ENCODE measurements at places on chromosomes 2 and 18.

- DNase-seq: no peak
These were observed 72.4 kb upstream of the IL1R1 start for GRCh38 chr2:102070058-102070642.

DNA sequence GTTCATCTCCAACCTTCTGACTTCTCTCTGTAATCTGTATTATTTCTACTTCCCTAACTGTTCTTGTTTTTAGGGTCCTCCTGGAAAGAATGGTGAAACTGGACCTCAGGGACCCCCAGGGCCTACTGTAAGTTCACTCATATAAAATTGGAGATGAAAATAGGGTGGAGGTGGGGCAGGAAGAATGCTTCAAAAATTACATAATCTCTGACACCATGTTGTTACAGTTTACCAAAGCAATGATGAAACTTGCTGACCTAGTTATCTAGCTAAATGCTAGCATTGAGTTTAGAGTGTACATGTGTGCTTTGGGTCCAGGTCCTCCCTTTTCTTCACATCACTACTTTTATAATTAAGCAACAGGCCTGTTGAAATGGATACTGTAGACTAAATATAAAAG, 23.1 kb downstream of the COL3A1 start:
- no peak for DNase-seq

GRCh38 chr2:188181067-188181838, 110.4 kb upstream of the GULP1 start:
- DNase-seq: peak; percentile 21

DNA sequence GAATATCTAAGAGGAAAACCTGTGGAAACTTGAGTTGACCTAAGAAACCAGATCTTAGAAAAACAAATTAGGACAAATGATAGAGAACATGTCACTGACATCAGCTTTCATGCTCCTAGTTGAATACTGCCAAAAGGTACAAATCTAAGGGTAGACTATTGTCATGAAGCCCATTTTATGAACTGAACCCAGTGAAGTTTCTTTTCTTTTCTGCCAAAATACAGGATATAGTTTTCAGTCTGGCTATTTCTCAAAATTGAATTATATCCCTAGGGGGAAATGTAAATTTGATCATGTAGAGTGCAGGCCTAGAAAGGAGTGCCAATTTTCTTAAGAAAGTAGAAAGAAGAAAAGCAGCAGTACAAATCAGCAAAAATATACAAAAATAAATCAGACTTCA, 46.6 kb downstream of the FSIP2 start:
- no peak for DNase-seq

DNA sequence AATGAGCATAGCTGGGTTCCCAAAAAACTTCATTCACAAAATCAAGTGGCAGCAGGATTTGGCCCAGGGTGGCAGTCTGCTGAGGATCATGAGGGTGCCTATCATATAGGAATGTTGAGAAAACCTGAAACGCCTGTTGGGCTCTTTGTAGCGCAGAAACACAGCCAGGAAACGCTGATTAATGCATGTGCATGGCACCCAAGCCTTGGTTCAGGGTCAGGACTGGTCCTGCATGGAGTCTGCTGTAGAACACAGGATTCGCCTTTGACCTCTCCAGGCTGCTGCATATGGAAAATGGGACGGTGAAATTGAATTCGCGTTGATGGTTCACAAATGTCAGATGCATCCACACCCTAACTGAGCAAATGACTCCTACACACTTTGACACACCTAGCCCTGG, 227.9 kb upstream of the COPS8 start:
- DNase-seq: no peak

DNA sequence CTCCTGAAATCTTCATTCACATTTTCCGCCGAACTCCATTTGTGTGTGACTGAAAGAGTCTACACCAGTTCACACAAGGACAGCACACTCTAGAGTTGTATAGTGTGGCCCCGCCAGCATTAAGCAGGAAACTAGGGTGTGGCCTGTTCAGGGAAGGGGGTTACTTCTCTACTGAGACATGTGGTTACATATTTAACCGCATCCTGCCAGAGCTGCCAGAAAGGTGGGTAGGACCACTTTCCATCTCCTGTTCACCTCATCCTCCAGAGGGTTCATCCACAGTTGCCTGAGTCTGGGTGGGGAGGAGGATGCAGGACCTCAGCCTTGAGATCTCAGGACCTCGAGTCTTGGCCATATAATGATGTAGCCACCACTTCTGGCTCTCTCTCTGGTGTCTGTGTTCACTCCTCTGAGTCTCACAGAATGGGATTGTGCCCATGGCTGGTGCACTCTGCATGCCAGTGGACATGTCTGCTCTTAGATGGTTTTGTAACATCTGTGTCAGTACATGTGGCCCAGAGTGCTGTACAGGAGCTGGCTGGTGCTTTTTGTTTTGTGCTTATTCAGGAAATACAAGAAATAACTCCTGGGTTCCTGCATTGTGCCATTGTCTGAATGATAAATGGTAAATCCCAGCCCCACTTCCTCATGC, 7.7 kb upstream of the SP140L start:
- peak; percentile 84 for DNase-seq

- DNase-seq: no peak
These were observed 109.9 kb upstream of the DTNA start for GRCh38 chr18:34600158-34600557.

GRCh38 chr2:219671279-219671678, 43.8 kb downstream of the SLC4A3 start:
- DNase-seq: no peak

- DNase-seq: no peak
These were observed 286.6 kb downstream of the DPP10 start for GRCh38 chr2:114729026-114729425.

DNA sequence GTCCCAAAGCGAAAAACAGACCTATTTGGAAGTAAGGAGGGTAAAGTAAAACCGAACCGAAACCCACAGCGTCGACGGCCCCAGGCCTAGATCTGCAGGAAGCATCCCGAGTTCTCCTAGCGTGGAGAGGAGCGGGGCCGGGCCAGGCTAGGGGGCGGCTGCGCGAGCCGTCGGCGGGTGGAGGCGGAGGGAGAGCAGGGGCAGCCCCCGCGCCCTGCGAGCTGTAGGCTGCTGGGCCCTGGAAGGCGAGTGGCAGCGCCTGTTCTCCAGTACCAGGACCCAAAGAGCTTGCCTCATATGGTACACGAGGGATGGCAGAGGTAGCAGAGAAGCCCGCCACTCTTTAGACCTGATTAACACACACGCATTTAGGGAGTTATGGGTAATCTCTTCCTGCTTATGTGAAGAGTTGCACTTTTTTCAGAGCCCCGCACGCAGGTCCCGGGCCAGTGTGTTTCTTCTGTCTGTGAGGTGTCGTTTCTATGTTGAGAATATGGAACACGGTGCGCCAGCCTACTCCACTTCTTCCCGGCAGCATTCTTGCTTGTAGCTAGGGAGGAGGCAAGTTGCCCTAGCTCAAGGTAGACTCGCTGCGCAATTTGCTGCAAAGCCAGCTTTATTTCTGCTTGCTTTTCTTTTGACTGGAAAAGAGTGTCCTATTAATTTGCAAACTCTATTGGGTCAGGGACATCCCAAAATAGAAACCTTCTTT, 71.1 kb downstream of the ARHGEF33 start:
- DNase-seq: no peak

GRCh38 chr2:225290757-225291400, 108.6 kb upstream of the NYAP2 start:
- no peak for DNase-seq

GRCh38 chr18:44693030-44693784, 12.5 kb downstream of the SETBP1 start:
- no peak for DNase-seq

DNA sequence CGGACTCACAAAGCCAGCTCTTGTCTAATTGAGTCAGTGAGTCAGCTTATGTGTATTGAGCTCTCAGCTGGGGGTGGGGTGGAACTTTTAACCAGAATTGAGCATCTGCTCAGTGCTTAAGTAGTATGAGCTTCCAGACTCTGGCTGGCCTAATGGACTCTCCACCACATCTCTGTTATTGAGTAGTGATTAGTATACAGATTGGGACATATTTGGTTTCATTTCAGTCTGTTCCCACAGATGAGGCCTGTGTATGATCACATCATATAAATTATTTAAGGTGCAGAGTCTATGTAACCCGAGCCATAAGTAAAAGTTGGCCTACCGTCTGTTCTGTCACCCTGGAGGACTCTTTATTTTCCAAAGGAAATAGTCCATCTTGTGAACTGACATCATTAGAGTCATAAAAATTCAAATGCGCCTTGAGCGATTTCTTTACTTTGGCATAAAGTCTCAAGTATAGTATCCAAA, 152.1 kb downstream of the THSD7B start:
- DNase-seq: no peak

DNA sequence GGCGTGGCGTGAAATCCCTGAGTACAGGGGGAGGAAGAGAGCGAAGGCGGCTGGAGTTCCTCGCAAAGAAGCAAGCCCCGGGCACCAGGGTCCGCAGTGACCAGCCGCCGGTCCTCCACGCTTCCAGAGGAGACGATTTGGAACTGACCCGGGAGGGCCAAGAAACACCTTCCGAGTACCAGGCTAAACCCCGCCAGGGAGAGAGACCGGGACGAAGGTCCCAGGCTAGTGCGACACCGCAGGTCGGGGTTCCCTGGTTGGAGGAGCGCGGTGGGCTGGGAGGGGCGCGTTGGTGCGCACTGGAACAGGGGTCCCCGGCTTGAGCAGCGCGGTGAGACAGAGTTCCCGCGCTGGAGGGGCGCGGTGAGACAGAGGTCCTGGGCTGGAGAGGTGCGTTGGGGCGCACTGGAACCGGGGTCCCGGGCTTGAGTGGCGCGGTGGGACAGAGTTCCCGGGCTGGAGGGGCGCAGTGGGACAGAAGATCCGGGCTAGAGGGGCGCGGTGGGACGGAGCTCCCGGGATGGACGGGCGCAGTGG, 901 bp downstream of the WDFY1 start:
- peak; percentile 58 for DNase-seq

- DNase-seq: peak; percentile 25
These were observed 55.3 kb upstream of the LAPTM4A start for GRCh38 chr2:20106746-20107145.

DNA sequence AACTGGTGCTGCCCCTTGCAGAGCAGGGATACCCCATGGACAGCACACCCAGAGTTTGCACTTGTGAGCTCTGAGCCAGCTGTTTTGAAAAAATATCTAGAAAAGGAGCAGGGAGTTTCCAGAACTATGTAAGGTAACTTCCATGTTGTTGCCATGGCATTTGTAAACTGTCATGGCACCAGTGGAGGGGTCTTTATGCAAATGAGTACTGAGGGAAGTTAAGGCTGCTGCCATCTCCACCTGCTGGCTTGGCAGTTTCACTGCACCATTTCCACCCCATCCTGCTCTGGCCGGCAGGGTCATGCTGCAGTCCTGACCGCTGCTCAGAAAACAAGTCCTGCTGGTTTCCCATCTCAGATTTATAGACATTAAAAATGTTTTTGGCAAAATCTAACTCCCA, 52.3 kb upstream of the SNTG2 start:
- DNase-seq: peak; percentile 35

DNA sequence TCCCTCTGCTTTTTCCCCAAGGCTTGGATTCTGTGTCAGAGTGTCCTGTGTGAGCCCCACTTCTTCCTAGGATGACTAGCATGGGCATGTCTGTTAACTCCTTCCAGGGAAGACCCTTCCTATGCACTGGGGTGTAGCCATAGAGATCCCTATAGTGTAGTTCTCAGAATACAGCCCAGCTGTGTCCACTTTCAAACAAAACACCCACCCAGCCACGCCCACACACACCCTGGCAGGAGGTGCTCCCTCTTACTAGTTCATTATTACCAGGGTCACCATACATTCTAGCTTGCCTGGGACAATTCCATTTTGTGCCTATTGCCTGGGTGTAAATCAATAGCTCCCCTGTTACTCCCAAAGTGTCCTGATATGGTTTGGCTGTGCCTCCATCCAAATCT, 195.6 kb downstream of the MYCN start:
- no peak for DNase-seq

- no peak for DNase-seq
These were observed 361.9 kb upstream of the CHST9 start for GRCh38 chr18:27546991-27547390.

- no peak for DNase-seq
These were observed 1115.3 kb downstream of the LRP1B start for GRCh38 chr2:141015341-141016047.

GRCh38 chr2:7022492-7023385, 105.5 kb downstream of the RNF144A start:
- no peak for DNase-seq

DNA sequence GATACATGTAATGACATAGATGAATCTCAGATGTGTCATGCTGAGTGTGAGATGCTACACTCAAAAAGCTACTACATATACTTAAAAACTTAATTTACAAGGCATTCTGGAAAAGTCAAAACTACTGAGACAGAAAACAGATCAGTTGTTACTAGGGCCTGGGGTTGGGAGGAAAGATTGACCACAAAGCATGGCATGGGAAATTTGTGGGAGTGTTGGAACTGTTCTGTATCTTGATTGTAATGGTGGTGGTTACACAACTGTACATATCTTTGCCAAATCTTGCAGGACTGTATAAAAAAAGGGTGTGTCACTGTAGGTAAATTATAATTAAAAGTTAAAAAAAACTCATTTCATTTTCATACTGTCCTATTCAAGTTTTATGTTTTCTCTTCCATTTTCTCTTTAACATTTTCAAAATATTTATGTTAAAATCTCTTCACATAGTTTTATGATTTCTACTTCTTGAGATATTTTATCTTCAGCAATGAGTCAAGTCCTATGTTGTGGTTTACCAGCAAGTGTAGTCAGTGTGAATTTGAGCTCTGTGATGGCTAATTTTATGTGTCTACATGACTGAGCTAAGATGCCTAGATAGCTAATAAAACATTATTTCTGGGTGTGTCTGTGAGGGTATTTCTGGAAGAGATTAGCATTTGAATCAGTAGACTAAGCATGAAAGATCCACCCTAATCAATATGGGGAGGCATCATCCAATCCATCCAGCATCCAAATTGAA, 58.6 kb upstream of the VRK2 start:
- no peak for DNase-seq

DNA sequence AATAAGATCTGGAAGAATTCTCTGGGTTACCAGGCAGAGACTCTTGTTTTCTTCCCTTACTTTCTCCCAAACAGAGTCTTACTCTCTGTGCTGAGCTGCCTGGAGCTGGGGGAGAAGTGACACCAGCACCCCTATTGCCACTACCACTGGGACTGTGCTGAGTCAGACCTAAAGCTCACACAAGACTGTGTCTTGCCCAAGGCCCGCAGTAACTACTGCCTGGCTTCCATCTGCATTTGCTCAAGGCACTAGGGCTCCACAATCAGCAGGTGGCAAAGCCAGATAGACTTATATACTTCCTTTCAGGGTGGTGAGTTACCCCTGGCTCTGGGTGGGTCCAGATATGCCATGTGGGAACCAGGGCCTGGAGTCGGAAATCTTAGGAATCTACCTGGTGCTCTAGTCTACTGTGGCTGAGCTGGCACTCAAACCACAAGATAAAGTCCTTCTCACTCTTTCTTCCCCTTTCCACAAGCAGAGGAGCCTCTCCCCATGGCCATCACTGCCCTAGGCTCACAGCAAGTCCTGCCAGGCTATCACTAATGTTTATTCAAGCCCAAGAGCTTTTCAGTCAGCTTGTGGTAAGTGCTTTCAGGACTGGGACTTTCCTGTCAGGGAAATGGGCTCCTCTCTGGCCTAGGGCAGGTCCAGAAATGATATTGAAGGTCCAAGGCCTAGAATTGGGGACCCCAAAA, 27.6 kb upstream of the SERPINB2 start:
- DNase-seq: no peak

GRCh38 chr2:105166688-105167087, 74.9 kb upstream of the GPR45 start:
- no peak for DNase-seq

GRCh38 chr2:139142252-139142880, 362.2 kb upstream of the NXPH2 start:
- peak; percentile 13 for DNase-seq

Data from common myeloid progenitor, CD34-positive (primary cell).